ENCODE measurements at places on chromosomes 2 and 18.

DNA sequence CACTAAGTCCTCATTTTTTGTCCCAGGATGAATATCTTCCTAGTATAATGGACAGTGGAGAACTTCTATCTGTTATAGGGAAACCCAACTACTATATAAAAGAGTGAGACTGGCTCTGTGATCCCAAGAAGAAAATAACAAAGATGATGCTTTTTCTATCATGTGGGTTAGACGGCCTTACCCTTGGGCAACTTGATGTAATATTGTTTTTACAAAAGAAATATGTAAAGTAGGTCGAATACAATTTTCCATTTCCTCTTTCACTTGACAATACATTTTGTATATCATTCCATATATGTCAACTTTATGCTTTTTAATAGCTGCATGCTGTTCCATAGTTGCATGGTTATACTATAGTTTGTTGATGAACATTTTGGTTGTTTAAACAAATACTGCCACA is 87.5 kb upstream of the SESTD1 start:
- DNase-seq = no peak

DNA sequence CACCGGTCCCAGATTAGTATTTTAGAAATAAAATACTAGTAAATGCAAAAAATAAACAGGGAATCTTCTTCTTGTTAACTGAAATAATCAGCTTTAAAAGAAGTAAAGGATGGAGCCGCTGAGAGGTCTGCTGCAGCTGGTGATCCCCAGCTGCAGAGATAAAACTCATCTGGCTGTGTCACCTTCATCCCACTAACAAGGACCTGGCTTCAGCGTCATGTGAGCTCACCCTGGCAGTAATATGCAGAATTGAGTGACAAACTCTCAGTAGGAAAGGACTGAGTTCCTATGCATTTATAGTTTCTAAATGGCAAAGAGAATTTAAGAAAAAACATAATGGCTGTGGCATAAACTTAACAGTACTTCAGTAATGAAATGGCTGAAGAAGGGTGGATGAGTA is 27.3 kb downstream of the VPS4B start:
- no peak for DNase-seq

- DNase-seq = no peak
Observed at GRCh38 chr2:2860589-2861300, 516.9 kb downstream of the EIPR1 start.

GRCh38 chr2:36886664-36887063 is 79.7 kb downstream of the STRN start:
- DNase-seq = no peak

DNA sequence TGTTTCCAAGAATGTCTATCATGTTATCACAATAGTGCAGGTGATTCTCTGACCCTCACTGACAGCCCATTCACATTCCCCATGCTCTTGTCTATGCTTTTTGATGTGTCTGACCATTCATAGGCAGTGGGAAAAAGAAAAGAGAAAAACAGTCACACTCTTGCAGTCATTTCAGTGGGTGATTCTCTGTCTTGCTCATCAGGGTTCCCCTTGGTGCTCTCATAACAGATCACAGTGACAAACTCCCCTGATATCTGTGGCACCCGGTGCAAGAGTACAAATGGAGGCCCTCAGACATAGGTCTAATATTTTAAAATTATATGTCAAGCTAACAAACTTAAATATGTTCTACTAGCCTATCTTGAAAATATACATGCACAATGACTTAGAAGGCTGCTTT is 72.7 kb upstream of the PPP1CB start:
- no peak for DNase-seq

- no peak for DNase-seq
Observed at GRCh38 chr2:235238537-235238936, 255.3 kb upstream of the AGAP1 start.

DNA sequence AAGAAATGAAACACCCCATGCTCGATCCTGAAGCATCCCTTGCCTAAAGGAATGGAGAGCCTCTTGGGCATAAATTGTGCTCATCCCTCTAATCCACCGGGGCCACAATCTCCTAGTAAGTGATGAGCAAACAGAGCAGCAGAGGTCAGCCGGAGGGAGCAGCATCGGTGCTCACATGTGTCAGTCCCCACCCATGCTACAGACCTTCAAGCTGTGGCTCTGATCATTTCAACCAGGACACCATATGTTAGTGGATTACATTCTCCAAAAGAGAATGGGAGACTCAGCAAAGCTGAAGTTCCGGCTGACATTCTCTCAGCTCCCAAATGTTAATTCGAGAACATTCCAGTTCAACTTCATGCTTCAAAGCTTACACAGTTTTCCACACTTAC is 75.6 kb downstream of the AAK1 start:
- no peak for DNase-seq

GRCh38 chr2:150142561-150142960 is 344.9 kb downstream of the RND3 start:
- no peak for DNase-seq

DNA sequence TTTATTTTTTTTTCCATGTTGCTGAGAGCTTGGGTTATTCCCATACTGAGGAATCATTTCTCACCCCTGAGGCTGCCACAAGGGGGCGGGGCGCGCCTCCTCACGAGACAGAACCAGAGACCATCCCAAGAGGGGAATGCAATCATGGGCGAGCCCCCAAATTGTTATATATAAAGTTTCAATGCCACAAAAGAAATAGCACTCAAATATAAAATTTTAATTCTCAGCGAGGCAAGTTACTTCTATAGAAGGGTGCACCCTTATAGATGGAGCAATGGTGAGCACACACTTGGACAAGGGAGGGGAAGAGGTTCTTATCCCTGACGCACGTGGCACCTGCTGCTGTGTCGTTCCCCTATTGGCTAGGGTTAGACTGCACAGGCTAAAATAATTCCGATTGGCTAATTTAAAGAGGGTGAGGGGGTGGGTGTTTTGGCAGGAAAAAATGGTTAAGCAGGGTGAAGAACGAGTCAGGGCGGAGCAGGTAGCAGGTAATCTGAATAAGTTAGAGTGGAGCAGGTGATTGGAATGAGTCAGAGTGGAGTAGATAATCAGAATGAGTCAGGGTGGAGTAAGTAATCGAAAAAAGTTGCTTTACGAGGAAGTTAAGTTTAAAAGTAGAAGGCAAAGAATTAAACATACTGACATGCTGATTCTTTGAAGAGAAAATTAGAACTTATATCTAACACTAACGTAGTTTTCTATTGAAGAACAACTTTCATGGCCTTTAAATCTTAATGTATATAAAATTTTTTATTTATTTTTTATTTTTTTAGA is 177.5 kb downstream of the MTCL1 start:
- no peak for DNase-seq

DNA sequence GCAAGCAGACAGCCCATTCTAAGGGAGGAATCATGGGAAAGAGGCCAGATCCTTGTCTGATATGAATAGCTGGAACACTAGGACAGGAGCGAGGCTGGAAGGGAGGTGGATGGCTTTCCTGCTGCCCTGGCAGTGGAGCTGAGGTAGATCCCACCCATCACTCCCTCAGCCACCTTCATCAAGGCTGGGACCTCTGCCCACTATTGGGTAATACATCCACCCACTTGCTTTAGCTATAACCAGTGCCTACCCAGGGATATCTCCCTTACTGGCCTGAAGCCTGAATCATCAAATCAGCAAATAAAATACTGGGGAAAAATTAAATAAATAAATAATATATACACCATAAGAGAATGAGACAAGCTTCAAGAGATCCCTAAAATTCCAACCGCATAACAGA is 183.2 kb upstream of the KYNU start:
- DNase-seq = no peak

- no peak for DNase-seq
Observed at GRCh38 chr2:39443009-39443408, 5.9 kb upstream of the MAP4K3 start.

DNA sequence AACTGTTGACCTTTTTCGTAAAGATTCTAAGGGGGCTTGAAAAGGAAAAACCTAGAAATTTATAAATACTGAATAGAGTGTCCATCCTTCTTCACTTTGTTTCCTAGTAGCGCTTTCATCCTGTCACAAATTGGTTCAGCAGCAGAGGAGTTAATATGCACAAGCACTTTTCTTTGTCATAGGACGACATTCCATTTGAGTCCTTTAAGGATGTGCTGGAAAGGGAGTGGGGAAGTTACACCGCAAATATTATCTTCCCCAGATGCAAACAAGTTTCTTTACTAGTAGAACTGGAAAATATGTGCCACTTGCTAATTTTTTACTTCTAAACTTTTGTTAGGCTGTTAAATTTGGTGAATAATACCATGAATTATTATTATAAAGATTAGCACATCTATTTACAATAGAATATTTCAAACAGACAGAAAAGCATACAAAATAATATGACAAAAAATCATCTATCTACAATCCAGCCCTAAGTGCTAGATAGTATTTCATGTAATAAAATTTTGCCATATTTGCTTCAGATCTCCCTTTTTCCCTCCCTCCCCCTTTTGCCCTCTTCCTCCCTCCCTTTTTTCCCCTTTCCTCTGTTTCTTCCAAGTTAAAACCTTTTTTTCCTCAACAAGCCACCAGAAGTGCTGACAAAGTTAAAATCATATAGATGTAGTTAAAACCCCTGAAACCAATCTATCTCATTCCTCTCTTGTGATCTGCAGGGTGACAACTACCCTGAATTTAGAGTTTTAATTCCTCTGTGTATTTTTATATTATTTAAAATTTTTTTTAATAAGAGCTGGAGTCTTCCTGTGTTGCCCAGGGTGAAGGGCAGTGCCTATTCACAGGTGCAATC is 50.5 kb upstream of the MAP4K3 start:
- no peak for DNase-seq

DNA sequence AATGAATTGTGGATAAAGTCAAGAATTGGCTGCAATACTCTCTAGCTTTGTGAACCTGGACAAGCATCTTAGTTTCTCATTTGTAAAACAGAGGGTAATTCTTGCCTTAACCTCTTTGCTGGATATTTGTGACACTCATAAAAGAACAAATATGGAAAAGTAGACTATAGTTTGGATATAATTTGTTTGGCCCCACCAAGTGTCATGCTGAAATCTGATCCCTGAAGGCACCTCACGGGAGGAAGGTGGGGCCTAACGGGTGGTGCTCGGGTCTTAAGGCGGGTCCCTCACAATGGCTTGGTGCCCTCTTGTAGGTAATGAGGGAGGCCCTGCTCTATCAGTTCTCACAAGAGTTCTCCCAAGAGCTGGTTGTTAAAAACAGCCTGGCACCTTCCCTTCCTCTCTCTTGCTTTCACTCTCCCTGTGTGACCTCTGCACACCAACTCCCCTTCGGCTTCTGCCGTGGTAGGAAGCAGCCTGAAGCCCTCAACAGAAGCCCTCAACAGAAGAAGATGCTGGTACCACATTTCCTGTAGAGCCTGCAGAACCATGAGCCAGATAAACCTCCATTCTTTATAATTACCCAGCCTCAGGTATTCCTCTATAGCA is 37.4 kb downstream of the ARL4C start:
- DNase-seq = no peak

DNA sequence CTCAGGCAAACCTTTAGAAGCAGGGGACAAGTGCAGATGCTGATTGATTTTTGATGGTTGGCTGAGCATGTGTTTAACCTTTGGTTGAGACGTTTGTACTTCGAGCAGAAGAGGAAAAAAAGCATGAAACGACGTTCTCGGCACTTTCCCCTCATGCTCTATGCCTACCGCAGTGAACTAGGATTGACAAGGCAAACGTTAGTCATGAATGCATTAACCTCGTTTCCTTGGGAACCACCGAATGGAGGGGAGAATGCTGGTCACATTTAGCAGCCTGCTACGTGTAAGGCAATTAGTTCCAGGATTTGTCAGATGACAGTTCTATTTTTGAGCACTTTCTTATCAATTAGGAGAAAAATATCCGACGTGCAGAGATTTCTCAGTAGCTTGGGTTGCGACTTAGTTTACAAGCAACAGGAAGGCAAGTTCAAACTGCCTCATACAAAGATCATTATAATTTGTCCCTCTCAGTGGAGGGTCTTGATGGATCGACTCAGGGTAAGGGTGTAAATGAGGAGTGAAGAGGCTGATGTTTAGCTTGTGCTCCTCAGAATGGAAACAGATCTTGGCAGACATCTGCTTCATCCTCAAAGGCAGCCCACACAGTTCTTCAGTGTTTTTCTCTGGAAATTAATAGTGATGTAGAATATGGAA is 47.4 kb upstream of the GPR45 start:
- no peak for DNase-seq

DNA sequence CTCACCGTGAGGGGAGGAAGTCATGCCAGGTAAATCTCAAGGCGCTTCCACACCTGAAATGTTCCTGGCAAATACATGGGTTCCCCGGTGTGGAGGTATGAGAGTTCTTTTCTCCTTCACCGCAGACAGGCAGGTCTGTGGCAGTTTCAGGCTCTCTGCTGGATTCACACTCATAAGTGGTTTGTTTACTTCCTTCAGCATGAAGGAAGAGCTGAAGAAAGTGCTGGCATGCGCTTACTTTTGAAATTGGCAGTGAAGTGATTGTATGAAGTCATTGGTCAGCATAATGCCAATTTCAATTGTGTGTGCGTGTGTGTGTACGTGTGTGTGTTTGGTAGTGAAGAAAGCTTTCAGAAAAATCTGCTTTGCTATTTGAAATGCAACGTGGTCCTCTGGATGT is 43.4 kb downstream of the RNF144A start:
- no peak for DNase-seq

GRCh38 chr2:23137166-23137565 is 247.8 kb upstream of the KLHL29 start:
- no peak for DNase-seq

DNA sequence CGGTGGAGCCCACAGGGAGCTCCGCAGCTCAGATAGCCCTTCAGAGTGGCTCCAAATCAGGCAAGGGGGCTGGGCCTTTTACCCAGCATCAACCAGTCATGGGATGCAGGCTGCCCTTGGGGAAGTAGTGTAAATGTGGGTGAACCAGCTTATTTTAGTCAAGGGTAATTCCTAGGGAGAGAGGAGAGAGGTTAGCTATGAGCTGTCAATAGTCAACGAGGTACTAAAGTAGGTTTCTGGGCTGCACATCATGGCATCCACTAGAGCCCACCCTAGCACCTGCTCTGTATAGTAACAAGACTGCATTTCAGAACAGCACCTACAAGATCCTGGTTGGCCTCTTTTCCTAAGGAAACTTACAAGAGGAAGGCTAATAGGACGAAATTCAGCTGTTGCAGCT is 9.5 kb upstream of the MCM6 start:
- no peak for DNase-seq

GRCh38 chr2:2775018-2775417 is 443.9 kb upstream of the MYT1L start:
- DNase-seq = no peak

- DNase-seq = no peak
Observed at GRCh38 chr2:128726911-128727310, 408.2 kb upstream of the HS6ST1 start.
